MG63 (cell line): ENCODE measurements at places on chromosomes 4 and X. TPM values are rescaled to one million over a fixed set of nuclear protein-coding genes. Genes with fewer than 3 reads are reported as not detected.
A peak's percentile ranks its signal among the peaks of the same experiment; 100 is the strongest.

EREG gene
- not detected in 2 replicates for total RNA-seq

F9 gene
- not detected in 2 replicates for total RNA-seq

CTPS2 gene
- total RNA-seq, result 9.2 and 13.2 TPM in 2 replicates

PLXNB3 gene
- total RNA-seq, result 7.5 and 7.6 TPM in 2 replicates

ADGRG4 gene
- not detected in 2 replicates for total RNA-seq

IGSF1 gene
- not detected in 2 replicates for total RNA-seq

ART3 gene
- total RNA-seq, result not detected in 2 replicates

SLC6A8 gene
- 12.8 and 24.8 TPM in 2 replicates for total RNA-seq

PPP1R3F gene
- 3.2 and 7.6 TPM in 2 replicates for total RNA-seq

WFS1 gene
- total RNA-seq, result 7.1 and 7.6 TPM in 2 replicates

AMBN gene
- not detected in 2 replicates for total RNA-seq

TMEM187 gene
- 1.0 and 4.6 TPM in 2 replicates for total RNA-seq

SH3RF1 gene
- 1.3 and 4.2 TPM in 2 replicates for total RNA-seq

GPR50 gene
- total RNA-seq, result not detected in 2 replicates

- no peak for DNase-seq
Measured at GRCh38 chrX:51296138-51296537, 36.5 kb upstream of the NUDT10 start.

- no peak for DNase-seq
Measured at GRCh38 chr4:42588909-42589308, 68.0 kb downstream of the ATP8A1 start.

DNA sequence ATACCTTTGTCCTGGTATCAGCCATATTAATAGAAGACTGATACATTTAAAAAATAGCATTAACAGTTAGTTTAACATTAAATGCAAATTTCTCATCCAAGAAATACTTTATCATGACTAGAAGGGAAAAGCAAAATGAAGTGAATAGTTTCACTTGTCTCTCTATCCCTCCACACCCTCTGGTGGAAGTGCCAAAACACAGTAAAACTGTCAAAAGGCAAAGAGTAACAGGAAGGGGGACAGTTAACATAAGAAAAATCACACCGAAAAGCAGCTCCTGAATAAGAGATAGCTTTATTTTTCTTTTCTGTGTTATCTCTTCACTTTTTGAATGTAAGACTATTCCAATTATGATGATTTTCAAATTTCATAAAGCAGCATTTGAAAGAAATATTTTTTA lies 187.2 kb downstream of the FBXW7 start:
- DNase-seq, result no peak

DNA sequence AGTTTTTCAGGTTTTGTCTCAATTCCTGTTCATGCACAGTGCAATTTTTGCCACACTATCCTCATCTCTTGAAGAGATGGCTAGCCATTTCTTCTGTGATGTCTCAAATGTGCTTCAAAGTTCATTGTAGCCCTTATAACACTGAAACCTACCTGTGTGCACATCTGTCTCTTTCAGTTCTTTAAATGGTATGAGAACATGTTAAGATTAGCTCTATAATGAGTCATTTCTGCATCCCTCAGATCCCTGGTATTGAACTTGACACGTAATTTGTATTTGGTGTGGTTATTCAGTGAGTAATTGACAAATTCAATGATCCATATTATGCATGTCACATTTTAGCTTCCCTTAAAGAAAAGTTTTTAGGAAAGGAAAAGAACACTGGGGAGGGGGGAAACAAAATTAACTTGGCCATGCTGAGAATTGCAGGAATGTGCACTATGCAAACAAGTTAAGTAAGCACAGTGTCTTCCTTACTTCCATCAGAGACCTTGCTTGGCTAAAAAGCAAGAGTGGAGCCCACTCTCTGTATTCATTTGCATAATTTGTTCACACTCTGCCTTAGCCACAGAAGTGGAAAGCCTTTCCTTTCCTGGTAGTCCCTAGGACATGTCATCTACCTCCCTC lies 659.8 kb upstream of the MAGEB2 start:
- no peak for DNase-seq

DNA sequence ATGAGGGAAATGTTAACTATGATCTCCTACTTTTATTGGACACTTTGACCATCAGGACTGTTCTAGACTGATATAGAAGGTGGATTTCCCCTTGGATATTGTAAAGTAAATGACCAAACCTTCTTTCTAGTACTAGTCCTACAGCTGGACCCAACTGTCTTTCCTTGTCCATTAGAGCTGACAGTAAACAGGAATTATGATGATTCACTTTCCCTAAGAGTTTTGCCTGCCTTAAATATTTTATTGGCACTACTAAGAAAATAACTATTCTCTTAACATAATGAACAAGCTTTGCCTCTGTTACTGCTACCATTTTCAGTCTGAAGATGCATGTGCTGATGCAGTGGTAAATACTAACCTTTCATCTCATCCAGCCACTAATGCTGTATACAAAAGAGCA lies 915.4 kb downstream of the CENPC start:
- no peak for DNase-seq

GRCh38 chrX:152072236-152072635 lies 66.1 kb downstream of the MAGEA10 start:
- peak; percentile 80 for DNase-seq

- no peak for DNase-seq
Measured at GRCh38 chr4:47562297-47562696, 77.2 kb downstream of the ATP10D start.

GRCh38 chr4:5554376-5554775 lies 154.0 kb downstream of the EVC2 start:
- DNase-seq, result no peak

GRCh38 chr4:3213106-3213425 lies 35.9 kb upstream of the MSANTD1 start:
- DNase-seq, result no peak

DNA sequence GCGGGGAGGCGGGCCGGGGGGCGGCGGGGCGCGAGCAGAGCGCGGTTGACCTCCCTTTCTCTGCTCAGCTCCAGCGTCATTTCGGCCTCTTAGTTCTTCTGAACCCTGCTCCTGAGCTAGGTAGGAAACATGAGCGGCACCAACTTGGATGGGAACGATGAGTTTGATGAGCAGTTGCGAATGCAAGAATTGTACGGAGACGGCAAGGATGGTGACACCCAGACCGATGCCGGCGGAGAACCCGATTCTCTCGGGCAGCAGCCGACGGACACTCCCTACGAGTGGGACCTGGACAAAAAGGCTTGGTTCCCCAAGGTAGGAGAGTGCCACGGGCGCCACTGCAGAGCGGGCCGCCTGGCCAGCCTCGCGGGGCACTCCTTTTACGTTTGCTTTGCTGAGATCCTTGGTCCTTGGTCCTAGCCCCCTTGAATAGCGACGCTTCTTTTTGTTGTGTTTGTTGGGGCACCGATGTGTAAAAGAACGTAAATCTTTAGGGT lies at the start of gene HTATSF1:
Gene HTATSF1 (plus strand): TSS at position 37 of the 497 bp plus-strand sequence. CDS start 93 bp downstream, at position 130.
- no peak for DNase-seq

DNA sequence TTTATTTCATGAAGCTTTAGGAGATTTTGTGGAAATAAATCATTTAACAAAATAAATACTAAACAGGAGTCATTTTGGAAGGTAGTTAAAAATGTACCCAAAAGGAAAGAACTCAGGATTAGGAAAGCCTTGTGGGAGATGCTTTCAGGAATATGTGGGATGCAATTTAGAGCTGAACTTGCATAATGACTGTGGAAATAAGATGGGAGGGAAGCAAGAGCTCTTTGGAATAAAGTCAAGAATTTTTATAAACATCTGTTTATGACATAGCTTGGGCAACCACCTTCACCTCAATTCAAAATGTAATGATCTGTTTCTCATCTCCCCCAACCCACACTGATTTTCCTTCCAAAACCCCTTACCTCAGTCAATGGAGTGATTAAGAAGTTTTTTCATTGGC lies 623.8 kb downstream of the FAT4 start:
- no peak for DNase-seq

- DNase-seq, result no peak
Measured at GRCh38 chr4:113146876-113147358, 97.5 kb downstream of the ANK2 start.

DNA sequence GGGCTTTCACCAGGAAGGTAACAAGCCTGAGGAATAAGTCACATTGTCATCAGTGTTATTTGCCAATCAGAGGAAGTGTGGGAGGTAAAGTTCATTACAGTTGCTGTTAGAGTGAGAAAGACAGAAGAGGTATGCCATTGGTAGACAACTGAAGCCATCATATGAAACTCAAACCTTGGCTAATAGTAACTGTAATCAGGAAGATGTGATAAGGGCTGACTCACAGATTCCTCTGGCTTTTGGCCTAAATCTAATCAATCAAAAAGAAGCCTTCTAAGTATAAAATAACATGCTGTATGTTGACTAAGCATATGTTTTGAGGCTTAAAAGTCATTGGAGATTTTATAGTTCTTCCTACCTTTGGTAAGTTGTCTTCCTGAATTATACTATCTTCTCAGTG lies 242.8 kb downstream of the PCDH7 start:
- DNase-seq, result no peak

DNA sequence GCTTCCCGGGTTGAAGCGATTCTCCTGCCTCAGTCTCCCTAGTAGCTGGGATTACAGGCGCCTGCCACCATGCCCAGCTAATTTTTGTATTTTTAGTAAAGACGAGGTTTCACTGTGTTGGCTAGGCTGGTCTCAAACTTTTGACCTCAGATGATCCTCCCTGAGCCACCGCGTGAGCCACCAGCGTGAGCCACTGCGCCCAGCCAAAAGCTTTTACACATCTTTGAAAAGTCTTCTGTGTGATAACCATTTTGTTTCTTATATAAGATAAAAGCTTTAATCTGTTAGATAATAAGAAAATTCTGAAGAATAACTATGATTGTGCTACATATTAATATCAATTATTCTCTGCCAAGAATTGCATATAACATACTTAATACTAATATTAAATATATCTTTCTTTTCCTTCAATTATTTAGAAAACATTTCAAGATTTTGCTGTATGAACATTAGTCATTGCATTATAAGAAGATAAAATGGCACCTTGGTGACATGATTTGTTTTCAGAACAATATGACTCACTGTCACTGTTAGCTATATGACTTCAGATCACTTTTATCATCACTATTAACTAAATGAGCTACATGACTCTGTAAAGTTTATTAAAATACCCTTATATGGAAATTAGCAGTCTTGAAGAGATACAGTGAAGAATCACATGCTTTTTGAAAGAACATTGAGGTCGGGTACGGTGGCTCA lies 33.4 kb downstream of the RUFY3 start:
- DNase-seq, result no peak

DNA sequence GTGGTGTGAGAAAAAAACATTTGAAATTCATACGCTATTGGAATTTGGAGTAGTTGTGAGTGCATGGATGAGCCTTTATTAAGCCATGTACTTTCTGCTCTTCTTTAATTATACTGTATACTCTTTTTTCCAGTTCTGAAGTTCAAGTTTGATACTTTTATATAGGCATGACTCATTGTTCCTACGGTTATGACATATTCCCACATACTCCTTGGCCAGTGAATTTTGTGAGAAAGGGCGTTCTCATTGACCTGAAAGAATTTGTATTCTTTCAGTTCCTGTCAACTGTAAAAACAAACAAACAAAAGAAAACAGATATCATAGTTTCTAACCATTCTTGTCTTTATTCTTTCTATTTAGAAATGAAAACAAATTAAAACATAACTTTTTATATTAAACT lies 407.3 kb downstream of the MAPK10 start:
- DNase-seq, result no peak

- DNase-seq, result no peak
Measured at GRCh38 chr4:182828360-182829025, 88.7 kb downstream of the DCTD start.
